ENCODE measurements at places on chromosomes 16 and 17. TPM values are rescaled to one million over a fixed set of nuclear protein-coding genes. Genes with fewer than 3 reads are reported as not detected.

COG7 gene
- 19.9 TPM for total RNA-seq

GPS1 gene
- 73.5 TPM for total RNA-seq

ADGRG3 gene
- not detected for total RNA-seq

CLEC19A gene
- total RNA-seq, result not detected

OTOP2 gene
- total RNA-seq, result not detected

KRTAP2-3 gene
- total RNA-seq, result not detected

SUZ12 gene
- 67.2 TPM for total RNA-seq

LGALS9 gene
- total RNA-seq, result 33.7 TPM

GRN gene
- total RNA-seq, result 35.4 TPM

SLC38A8 gene
- not detected for total RNA-seq

CHST5 gene
- 0.41 TPM for total RNA-seq

C1QTNF8 gene
- total RNA-seq, result not detected

HSD17B1 gene
- total RNA-seq, result 0.41 TPM

CLEC18C gene
- 0.25 TPM for total RNA-seq

All from activated CD4-positive, alpha-beta T cell treated with anti-CD3 and anti-CD28 coated beads for 36 hours (primary cell).